Right forelimb (tissue), 1 donor: ENCODE measurements at places on chromosomes 2 and 18.

DNA sequence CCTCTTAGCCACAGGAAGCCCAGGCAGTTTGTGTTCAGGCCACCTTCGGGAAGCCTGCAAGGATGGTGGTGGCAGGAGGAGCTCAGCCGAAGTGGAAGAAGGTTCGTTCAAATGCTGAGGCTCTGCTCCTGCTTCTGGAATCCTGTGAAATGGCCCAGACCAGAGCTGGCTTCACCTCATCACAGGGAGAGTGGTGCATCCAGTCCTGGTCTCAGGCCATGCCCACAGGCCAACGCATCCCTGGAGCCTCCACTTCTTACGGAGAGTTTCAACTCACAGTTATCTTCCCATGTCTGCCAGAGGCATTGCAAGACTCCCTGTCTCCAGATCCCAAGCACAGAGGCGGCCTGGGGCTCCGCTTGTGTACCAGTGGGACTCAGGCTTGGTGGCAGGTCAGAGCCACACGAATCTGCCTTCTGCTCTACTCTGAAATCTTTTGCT, 82.3 kb downstream of the NDUFA10 start:
- DNase-seq = no peak

DNA sequence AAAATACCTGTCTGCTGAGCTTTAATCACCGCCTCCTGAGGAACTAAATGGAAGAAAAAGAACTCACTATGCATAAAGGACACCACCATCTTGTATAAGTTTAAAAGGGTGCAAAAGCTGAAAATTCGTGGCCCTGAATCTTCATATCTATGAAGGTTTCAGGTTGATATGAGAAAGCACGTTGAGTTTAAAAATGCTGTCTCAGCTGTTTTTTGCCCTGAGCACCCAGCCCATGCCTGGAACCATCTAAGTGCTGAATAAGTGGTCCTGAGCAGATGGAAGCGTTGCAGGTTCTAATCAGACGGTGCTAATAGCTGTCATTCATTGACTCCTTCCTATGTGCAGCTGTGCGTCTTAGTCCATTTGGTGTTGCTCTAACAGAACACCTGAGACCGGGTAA, 467.4 kb downstream of the EIPR1 start:
- no peak for DNase-seq

GRCh38 chr2:172439911-172440310, 12.5 kb downstream of the ITGA6 start:
- no peak for DNase-seq

DNA sequence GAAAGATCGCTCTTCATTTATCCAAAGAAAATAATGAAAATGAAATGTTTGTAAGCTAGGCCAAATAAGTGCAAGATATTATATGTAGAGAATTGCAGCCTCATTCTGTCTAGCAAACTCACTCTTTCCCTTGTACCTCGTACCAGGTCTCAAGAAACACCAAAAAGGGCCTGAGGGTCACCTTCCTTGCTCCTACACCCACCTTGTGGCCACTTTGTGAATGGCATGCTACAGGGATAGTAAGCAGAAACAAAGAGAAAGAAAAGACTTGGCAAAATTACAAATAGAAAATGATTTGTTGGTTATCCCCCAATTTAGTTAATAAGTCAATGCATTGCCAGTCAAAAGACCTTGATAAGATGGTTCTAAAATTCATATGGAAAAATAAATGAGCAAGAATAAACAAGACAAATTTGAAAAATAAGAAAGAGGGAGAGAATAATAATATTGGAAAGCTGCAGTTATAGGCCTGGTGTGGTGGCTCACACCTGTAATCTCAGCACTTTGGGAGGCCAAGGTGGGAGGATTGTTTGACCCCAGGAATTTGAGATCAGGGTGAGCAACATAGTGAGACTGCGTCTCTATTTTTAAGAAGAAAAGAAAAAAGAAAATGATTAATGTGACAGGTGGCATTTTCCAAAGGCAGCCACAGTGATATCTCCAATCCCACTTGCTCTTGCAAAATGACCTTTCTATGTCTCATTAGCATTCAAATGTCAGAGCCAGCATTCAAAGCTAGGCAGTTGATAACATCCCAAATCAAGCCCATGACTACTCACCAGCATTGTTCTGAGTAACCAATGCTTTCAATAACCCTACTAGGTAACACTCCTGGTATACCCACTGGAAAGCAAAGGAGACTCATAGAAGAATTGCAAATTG, 38.8 kb upstream of the BMP10 start:
- DNase-seq = peak; percentile 70

DNA sequence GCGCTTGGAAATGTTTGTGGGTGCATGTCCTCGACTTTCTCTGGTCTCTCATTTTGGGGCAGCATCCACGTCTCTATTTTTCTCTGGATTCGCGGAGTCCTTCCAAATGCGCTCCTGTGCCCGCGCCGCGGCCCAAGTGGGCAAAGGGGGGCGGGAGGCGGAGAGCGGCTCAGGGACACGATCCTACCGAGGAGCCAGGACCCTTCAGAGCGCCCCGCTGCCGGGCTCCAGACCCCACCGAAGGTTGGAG, 990 bp downstream of the EPAS1 start:
- DNase-seq = peak; percentile 52

- peak; percentile 74 for DNase-seq
Observed at GRCh38 chr2:18987592-18988073, 370.8 kb downstream of the OSR1 start.

GRCh38 chr2:230541934-230542380, 126.0 kb downstream of the SP100 start:
- DNase-seq = no peak

GRCh38 chr2:70126413-70126812, 39.1 kb downstream of the PCBP1 start:
- no peak for DNase-seq

DNA sequence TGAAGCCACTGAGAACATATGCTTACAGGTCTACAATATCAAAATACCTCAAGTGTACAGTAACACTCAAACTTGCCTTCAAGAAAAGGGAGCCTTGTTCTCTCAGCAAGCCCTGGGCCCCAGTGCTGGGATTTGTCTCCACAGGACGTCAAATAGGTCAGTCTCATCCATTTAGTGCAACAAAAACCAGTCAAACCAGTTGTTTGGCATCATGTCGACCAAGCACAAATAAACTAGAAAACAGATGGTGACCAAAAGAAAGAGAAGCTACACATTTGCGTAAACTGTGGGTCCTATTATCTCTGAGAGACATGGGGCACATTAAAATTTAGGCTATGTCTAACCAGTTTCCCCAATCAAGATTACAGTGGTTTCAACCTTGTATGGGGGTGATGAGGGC, 182.6 kb upstream of the PKDCC start:
- no peak for DNase-seq

GRCh38 chr2:216740557-216741222, 45.3 kb upstream of the IGFBP5 start:
- no peak for DNase-seq

GRCh38 chr18:2635586-2635985, 19.9 kb upstream of the SMCHD1 start:
- no peak for DNase-seq

- DNase-seq = no peak
Observed at GRCh38 chr18:23908827-23909226, 105.7 kb upstream of the TTC39C start.

DNA sequence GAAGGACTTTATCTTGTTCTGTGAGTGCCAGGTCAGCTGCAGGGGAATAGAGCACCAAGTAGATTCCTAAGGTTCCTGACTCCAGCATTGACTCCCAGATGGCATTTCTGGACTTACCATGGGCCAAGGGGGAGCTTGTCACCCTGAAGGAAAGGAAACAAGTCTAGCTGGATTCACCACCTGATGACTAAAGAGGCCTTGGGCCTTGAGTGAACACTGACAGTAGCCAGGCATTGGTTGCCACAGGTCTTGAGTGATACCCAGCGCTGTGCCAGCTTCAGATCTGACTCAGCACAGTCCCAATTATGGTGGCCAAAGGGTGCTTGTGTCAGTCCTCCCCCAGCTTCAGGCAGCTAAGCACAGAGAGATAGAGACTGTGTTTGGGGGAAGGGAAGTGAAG, 40.1 kb upstream of the CAPN13 start:
- DNase-seq = no peak

GRCh38 chr2:40352041-40352702, 99.7 kb downstream of the SLC8A1 start:
- DNase-seq = no peak

DNA sequence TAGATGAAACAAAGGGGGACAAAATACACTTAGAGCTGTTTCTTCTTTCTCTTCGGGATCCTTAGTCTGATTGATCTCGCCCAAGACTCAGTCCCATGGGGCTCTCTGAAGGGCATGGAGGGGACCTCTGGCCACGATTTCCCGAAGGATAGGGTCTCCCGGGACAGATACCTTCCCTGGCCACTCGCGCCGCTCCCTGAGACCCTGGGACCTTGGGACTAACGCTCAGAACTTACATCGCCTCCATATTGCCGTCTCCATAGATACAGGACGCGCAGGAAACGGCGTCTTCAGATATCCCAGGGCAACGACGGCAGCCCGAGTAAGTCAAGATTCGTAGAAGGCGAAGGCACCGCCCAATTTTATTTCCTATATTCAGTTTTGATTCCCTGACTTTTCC, at the start of gene CFAP65:
CFAP65 (minus strand) TSS at position 265 of the 400 bp plus-strand sequence. CDS start 2,468 bp downstream, outside the sequence.
- DNase-seq = no peak

- DNase-seq = peak; percentile 31
Observed at GRCh38 chr2:8551622-8552074, 130.2 kb upstream of the ID2 start.

GRCh38 chr2:196966061-196966460, 39.6 kb upstream of the PGAP1 start:
- DNase-seq = no peak

- DNase-seq = peak; percentile 62
Observed at GRCh38 chr2:239724194-239724849, 300.8 kb downstream of the NDUFA10 start.

DNA sequence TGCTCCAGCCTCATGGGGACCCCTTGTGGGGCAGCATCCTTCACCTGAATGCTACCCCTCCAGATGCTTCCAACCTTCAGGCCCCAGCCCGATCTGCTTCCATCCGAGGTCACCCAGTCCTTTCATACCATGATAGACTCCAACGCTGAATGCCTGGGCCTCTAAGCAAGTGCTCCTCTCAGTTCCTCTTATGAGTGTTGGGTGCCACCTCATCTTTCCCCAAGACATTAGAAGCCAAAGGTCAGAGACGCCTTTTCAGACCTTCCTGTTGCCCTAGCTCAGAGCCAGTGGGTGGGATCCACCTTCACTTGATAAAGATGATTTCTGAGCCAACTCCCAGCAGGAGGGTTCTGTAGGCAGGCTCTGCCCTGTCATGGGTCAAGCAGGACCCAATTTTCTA, 174.5 kb upstream of the MGAT5 start:
- no peak for DNase-seq
